ENCODE measurements at places on chromosomes 5 and 9.
A peak's percentile ranks its signal among the peaks of the same experiment; 100 is the strongest.

DNA sequence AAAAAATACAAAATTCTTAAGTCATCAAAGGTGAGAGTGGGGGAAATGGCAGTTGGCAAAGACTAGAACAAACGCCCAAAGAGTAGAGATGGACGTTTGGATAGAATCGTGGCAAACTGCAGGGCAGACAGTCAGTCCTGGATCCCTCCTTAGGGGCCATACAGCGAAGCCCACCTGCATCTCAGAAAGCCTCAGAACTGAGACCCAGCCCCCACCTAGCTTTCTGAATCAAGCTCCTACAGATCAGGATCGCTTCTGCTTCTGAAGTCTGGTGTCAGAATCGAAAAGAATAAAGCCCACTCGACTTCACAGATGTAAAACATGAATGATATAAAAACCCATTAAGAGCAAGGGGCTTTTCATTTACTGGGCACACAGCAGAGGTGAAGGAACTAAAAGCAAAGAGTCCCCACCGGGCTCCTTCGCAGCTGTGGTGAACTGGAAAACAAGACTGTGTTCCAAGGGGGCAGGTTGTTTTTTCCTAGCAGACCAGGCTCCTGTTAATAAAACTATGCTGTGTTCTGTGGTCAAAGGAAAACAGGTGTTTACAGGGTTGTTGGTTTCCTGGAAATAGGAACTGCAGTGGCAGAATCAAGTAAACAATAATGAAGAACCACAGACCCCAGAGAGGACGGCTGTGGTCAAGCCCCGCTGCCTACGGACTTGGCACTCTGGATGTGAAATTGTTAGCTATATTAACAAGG, 91.8 kb downstream of the TLE1 start:
- DNase-seq, result no peak

GRCh38 chr9:121825031-121825691, 173.7 kb downstream of the DAB2IP start:
- no peak for DNase-seq

- no peak for DNase-seq
These were observed 514 bp downstream of the FOXB2 start for GRCh38 chr9:77019926-77020412.

GRCh38 chr9:78620764-78621163, 323.8 kb downstream of the PSAT1 start:
- DNase-seq, result no peak

DNA sequence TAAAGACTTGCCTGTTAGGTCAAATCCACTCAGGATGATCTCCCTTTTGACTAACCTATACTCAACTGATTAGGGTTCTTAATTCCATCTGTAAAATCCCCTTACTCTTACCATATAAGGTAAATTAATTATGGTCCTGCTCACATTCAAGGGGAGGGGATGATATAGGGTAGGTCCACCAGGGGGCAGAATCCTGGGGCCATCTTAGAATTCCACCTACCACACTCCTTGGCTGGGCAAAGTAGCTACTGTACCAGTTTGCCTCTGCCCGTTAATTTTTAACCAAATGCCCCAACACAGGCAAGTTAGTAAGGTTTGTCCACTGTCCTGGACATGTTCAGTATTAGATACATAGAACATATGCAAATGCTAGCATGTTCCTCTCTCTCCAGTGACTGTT, 262.4 kb downstream of the SEMA5A start:
- no peak for DNase-seq

- no peak for DNase-seq
These were observed 108.9 kb downstream of the MARCHF3 start for GRCh38 chr5:126921241-126922091.

GRCh38 chr9:3824581-3824980, 298.8 kb upstream of the RFX3 start:
- no peak for DNase-seq

GRCh38 chr5:79845448-79846197, 145.4 kb downstream of the MTX3 start:
- no peak for DNase-seq

DNA sequence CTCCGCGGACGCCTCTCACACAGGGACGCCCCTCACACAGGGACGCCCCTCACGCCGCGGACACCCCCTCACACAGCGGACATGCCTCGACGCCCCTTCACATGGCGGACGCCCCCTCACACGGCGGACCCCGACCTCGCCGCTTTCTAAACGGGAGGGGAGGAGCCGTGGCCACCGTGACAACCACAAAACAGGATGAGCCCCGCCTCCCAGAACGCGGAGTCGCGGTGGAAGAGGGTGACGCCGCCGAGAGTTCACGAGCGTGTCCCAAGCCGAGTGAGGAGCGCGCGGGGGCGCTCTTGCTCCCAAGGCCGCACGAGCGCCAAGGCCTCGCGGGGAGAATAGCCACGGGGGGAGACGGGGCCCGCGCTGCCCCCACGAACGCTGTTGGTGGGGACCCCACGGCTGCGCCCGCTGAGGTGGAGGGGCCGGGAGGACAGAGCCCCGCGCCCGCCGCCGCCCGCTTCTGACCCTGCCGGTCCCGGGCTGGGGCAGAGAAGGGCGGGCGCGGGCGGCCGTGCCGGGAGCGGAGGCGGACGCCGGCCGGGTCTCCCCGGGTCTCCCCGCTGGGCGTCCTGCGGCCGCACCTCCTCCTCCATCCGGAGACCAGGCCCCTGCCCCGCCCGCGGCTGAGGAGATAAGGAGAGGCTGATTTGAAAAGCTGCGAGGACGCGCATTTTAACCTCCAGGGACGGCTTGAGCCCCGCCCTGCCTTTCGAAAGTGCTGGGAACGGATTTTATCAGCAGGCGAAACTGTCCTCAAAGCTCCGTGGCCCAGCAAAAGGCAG, 3.9 kb upstream of the NKD2 start:
- peak; percentile 17 for DNase-seq

GRCh38 chr5:149279661-149280060, 8.0 kb downstream of the AFAP1L1 start:
- DNase-seq, result no peak

GRCh38 chr5:82894716-82895115, 182.5 kb downstream of the TMEM167A start:
- DNase-seq, result no peak

DNA sequence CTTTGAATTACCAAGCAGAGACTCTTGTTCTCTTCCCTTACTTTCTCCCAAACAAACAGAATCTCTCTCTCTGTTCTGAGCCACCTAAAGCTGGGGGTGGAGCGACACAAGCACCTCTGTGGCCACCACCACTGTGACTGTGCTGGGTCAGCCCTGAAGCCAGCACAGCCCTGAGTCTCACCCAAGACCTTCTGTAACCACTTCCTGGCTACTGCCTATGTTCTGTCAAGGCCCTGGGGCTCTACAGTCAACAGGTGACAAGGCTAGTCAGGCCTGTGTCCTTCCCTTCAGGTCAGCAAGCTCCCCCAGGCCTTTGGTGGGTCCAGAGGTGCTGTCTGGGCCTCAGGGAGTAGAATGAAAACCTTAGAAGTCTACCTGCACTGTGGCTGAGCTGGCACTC, 26.1 kb upstream of the SLC28A3 start:
- no peak for DNase-seq

DNA sequence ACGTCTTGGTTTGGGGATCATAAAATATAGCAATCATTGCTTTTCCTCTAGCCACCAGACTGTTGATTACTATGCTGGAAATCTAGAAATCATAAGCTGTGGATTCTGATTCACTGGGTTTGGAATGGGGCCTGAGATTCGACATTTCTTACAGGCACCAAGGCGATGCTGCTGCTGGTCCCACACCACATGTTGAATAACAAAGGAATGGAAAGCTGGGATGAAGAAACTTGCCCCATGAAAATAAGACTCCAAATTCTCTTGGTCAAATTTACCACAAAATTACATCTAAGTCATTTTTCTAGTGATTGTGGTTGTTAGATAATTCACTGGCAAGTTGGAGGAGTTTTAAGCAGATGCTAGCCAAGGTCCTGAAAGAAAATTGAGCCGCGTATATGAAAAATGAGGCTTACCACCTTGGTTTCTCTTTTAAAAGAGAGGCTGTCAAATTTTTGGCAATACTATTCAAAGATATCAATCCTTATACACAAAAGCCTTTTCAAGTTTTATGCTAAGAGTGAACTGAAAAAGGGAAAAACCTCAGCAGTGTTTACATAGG, 23.0 kb upstream of the MEIKIN start:
- DNase-seq, result no peak

- no peak for DNase-seq
These were observed 2.3 kb upstream of the MYOZ3 start for GRCh38 chr5:150658699-150659265.

DNA sequence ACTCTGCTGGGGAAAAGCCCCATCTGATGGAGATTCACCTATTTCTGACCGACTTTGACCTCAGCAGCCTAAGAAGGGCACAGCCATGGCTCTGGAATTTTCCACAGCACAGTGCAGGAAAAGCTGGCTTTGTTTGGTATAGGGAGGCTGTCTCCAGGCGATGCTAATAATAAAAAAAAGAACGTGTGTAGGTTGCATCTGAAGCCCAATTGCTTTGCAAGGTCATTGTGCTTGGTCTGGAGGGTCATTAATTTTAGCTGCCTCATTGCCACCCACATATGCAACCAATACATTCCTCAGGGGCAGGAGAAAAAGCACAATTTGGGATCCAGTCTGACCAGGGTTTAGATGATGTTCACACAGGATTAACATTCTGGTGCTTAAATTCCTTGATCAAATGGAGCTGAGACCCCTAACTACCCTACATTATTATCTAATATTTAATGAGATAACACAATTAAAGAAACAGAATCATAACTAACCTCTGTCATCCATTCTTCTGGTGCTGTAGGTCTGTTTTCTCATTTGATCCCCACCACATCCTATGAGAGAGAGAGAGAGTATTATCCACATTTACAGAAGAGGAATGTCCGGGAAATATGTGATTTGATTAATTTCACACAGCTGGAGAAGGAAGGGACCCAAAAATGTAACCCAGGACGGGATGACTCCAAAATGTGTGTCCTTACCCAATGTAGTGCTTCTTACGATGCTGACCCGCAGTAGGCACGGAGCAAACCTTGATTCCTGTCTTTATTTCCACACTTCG, 175.9 kb downstream of the RFK start:
- DNase-seq, result no peak

DNA sequence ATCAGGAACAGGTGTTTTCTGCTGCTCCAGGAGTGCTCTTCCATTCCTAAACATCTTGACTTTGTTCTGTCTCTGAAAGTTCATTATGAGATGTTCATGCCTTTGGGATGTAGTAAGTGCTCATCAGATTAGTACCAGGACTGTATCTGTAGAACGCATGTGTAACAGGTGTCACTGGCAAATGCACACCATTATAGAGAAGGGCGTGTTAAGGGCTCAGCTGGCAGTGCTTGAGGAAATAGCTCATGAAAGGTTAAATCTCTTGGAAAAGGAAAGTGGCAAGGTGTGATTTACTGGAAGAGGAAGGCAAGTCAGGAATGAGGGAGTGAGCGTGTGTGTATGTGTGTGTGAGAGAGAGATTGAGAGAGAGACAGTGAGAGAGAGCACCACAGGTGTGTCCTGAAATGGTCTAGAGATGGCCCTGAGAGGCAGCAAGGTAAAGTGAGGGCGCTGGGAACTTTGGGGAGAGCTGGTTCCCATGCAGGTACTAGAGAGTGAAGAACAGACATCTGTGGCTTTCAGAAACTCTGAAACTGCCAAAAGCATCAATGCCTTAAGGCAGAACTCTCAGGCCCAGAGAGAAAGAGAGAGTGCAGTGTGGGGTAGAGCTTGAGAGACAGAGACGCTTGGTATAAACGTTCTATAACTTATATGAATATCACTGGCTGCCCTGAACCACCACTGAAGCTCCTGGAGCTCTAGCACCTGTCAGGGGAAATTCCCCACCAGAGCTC, 13.7 kb upstream of the CXCL14 start:
- DNase-seq, result no peak

DNA sequence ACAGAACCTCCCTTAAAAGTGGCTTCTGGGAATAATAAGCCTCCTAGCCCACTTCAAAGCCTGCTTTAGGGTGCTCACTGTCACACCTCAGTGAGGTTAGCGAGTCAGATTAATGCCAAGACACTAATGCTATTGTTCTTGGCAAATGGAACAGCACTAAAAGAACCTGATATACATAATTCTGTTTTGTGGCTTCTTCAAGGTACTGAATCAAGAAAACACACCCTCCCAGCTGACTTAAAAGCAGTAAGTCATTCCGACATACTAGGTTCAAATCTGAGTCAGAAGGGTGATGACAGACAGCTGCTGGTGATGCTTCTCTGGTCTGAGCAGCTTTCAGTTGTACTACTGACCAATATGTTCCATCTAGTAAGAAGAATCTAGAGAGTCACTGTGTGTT, 121.6 kb downstream of the OXCT1 start:
- no peak for DNase-seq

GRCh38 chr5:18159331-18159730, 525.1 kb downstream of the TAF11L14 start:
- DNase-seq, result no peak

Measured in activated naive CD8-positive, alpha-beta T cell treated with anti-CD3 and anti-CD28 coated beads, Interleukin-2, amount 50 U/mL, for 16 hours (primary cell).